ENCODE measurements at places on chromosomes 16 and 17.

GRCh38 chr17:79248843-79249493 is 174.3 kb downstream of the ENGASE start:
- DNase-seq, result no peak

GRCh38 chr17:18141210-18141803 is 32.8 kb downstream of the MYO15A start:
- DNase-seq, result peak; percentile 90

DNA sequence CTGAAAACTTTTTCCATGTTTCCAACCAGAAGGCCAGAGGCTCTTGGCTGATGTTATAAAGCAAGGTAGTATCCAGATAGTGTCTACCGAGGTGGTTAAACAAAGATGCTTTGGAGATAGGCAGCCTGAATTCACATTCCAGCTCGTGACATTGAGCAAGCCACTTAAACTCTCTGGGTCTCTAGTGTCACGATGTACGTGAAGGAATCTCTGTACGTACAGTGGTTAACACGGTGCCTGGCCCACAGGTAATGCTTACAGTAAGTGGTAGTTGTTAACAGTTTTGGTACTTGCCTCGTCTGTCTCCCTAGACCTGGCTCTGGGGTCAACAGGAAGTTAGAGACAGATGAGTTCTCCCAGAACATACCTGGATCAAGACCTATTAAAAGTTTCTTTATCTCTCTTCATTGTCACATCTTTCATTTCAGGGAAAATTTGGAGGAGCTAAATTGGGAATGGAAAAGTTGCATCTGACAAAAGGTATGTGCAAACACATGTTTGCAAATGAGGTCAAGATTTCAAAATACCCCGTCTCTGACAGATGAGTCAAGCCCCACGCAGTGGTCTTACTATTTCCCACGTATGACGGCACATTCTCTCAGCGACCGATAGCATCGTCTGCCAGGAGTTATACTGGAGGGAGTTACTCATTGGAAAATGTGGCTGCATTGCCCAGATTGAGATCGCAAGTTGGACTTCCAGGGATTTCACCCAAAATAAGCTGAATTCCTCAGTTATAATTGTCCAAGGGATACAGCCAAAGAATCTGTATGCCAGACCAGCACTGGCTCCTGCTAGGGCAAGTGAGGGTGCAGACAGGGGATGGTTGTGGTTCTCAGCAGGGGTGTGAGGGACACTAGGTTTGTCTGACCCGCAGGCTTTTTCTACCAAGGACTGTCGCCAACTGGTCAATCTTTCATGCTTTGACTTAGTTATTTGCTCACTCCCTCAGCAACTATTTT is 18.9 kb upstream of the MYH10 start:
- DNase-seq, result no peak

DNA sequence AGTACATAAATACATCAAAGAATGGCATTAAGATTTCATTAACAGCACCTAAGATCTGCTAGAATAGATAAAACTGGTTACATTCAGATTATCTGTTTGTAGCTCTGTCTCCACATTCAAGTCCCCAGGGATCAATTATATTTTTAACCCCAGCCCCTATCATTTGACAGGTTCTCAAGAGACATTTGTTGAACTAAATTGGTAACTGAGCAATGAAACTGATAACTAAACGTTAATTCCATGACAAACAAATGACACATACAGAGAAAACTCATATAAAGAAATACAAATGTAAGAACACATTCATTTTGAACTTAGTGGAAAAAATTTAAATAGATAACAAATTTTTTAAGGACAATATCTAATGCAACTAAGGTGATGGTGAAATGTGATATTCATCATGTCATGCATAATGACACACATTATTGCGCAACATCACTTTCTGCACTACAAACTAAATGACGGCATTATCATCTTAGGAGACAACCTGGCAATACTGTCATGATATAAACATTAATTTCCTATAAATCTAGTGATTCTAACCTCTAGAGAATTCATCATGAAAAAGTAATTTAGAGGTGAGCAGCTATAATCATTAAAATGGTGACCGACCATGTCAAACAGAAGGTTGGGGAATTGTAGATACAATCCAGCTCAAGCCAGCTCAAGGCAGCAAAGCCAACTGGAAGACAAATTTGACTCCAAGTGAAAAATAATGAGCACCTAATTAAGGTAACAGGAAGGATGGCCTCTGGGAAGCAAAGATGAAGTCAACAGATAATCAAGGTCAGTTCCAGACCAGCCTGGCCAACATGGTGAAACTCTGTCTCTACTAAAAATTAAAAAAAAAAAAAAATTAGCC is 9.5 kb downstream of the ARHGAP17 start:
- no peak for DNase-seq

- no peak for DNase-seq
Measured at GRCh38 chr16:68617734-68618133, 27.4 kb upstream of the CDH3 start.

DNA sequence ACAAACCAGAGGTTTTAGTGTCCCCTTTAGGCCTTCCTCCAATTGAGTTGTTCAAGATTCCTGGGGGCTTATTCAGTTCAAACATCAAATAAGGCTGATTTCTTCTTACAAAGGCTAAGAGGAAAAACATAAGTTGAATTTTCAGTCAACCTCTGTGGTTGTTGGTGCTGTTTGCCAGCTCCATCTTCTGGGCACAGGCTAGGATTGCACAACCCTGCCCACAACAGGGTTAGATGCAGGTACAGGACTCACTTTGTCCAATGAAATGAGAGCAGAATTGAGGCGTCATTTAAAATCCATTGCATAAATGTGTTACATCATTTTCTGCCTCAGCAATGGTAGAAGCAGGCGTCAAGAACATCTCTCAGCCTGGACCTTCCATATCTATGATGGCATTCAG is 173.3 kb downstream of the PMP22 start:
- no peak for DNase-seq

DNA sequence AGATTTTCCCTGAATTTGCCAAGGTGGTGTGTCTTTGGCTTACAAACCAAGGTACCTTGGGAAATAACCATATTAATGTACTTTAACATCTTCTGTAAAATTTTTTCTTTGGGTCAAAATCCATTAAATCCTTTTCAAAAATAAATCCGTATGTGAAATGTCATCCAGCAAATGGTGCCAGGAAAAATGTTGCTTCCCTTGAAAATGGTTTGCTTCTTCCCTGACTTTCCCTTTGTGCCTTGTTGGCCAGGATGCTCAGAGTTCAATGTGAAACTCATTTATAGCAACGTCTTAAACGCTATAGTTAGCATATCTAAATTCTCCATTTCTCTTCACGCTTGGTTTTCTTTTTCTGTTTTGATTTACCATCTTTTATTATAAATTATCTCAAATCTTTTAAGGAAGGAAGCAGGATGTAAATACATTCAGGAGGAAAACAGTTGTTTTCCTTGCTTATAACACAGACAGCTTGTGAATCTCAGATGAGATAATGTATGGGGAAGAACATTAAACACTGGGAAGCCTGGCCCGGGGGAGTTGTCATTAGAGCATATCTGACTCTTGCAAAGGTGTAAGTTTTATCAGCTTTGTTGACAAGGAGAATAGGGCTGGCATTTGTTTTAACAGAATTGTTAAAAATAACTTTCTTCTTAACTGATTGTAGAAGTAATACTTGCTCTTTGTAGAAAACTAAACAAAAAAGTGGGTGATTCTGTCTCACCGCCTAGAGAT is 42.1 kb downstream of the GPRC5B start:
- no peak for DNase-seq

GRCh38 chr17:47663912-47664623 is 14.3 kb downstream of the KPNB1 start:
- DNase-seq, result peak; percentile 89

GRCh38 chr16:78796221-78796866 is 696.9 kb downstream of the WWOX start:
- DNase-seq, result no peak

DNA sequence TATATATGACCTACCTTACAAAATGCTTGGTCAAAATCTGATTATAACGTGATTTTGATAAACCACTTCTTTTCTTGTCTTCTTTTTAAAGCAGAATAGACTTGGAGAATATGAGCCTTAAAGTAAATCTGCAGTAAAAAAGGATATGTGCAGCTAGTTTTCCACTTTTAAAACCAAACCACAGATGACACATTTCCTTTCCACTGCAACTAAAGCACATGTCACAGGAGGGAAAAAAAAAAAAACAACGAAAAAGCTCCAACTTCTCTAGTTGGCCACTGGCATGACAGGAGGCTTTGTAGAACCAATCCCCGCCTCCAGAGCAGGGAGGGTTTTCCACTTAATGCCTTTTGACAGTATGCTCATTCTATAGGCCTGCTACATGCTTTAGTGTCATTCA is at the start of gene EVI2A:
Gene EVI2A (minus strand): TSS at position 142 of the 400 bp plus-strand sequence. CDS start 2,609 bp downstream, outside the sequence.
- no peak for DNase-seq

- DNase-seq, result no peak
Measured at GRCh38 chr16:2475413-2476344, 752 bp downstream of the TBC1D24 start.

DNA sequence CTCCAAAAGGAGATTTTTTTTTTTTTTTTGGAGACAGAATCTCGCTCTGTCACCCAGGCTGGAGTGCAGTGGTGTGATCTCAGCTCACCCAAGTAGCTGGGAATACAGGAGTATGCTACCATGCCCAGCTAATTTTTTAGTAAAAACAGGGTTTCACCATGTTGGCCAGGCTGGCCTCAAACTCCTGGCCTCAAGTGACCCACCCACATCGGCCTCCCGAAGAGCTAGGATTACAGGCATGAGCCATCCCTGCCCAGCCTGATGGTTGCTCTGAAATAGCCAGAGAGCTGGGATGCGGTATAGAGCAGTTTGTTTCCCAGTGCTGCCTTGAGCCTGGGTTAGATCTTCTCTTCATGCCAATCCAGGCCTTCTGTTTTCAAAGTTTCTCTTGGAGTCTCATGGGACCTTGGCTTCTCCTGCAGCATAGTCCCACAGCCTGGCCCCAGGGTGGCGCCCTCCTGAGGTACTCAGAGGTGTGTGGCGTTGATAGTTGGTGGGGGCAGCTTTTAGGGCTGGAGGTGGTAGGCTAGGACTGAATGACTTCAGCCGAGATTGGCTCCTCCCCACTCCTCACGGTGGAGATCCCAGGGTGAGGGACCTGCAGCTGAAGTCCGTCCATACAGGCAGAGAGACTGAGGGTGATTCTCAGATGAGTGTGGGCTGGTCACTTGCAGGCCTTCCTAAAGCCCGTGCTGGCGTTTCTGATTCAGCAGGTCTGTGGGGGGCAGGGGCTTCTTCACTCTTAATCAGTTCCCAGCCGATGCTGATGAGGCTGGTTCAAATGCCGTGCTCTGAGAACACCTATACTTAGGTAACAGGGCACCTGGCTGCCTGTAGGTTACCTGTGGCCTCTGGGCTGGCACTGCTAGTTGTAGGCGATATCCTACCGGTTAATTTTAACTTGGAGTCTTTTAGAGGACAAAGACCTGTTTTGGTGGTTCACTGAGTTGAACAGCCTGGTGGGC is 52.0 kb downstream of the TNFRSF13B start:
- no peak for DNase-seq

DNA sequence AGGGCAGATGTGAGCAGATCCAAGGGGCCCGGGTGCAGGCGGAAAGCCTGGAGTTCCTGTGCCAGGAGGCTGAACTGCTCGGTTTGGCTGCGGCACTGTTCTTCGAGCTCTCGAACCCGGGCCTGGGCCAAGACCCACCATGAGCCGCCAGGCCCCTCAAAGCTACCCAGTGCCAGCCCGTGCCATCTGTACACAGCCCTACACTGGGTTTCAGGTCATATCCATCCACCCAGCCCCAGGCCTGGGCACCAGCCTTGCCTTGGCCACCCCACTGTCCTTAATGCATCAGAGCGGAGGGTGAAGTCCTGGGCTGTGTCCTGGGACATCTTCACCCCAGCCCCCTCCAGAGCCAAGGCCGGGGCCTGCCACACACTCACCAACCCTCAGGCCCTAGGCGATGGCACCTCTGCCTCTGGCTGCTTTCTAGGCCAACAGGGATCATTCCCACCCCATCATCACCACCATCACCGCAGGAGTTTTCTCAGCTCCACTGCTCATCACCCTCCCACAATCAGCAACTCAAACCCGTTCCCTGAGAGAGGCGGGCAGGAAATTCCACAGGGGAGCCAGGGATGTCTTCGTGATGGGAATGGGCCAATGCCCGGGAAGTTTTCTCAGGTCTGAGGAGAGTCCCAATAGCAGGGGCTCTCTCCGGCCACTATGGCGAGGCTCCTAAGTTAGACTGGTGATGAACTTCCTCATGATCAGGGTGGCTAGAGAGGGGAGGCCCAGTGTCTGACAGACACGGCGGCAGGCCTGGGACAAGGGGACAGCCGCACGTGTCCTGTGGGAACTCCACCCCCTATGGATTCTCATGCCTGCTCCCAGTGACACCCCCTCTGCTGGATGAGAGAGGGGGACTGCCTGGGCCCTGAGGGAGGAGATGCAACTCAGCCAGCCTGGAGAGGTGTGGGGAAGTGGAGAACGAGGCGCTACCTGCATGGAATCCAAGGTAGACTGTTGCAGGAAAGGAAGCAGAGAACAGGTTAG is 9.1 kb downstream of the TSPOAP1 start:
- DNase-seq, result no peak

DNA sequence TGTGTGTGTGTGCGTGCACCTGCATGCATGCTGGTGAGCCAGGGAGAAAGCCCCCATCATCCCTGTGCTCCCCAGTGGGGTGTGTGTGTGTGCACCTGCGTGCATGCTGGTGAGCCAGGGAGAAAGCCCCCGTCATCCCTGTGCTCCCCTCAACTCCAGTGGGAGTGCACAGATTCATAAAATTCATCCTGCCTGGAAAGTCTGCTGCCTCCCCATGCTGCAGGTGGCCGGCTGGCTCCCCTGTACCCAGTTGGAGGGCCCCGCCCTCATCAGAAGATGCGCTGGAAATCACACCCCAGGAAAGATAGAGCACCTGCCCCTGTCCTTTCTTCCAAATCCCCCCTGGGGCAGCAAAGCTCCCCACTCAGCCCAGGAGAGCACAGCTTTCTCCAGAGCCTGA is 84.8 kb upstream of the DOC2B start:
- DNase-seq, result no peak

DNA sequence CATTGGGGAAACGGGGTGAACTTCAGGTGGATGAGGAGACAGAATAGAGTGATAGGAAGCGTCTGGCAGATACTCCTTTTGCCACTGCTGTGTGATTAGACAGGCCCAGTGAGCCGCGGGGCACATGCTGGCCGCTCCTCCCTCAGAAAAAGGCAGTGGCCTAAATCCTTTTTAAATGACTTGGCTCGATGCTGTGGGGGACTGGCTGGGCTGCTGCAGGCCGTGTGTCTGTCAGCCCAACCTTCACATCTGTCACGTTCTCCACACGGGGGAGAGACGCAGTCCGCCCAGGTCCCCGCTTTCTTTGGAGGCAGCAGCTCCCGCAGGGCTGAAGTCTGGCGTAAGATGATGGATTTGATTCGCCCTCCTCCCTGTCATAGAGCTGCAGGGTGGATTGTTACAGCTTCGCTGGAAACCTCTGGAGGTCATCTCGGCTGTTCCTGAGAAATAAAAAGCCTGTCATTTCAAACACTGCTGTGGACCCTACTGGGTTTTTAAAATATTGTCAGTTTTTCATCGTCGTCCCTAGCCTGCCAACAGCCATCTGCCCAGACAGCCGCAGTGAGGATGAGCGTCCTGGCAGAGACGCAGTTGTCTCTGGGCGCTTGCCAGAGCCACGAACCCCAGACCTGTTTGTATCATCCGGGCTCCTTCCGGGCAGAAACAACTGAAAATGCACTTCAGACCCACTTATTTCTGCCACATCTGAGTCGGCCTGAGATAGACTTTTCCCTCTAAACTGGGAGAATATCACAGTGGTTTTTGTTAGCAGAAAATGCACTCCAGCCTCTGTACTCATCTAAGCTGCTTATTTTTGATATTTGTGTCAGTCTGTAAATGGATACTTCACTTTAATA is 7.0 kb upstream of the TMEM235 start:
- peak; percentile 86 for DNase-seq

Data from NCI-H1694 (cell line).